ENCODE measurements at places on chromosomes 12 and 14.

DNA sequence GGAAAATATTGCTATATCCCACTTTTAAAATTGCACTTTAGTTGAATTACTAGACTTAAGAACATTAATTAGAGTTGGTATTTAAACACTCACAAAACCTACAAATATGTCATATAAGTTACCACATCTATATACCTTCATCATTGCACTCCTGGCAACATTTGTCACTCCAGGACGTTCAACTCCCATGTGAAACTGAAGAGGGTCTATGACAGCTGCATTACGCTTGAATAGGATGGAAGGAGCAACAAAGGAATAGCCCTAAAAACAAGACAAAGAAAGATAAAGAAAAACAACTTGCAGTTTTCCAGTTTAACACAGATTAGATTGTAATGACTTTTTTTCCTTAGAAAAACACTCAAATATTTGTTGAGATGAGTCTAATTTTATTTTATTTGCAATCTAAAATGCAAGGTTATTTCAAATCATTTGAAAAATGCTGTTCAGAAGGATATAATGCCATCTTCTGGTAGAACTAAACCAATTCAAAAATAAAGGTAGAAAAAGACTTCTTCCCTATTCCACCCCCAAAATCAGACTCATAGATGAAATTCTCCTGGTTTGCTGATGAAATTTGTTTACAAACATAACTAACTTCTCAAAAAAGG lies 84.3 kb upstream of the TTC7B start:
- DNase-seq, result no peak

GRCh38 chr14:84065811-84066210 lies 1464.1 kb upstream of the FLRT2 start:
- DNase-seq, result no peak

GRCh38 chr12:12997156-12997555 lies 2.9 kb downstream of the HEBP1 start:
- DNase-seq, result no peak

DNA sequence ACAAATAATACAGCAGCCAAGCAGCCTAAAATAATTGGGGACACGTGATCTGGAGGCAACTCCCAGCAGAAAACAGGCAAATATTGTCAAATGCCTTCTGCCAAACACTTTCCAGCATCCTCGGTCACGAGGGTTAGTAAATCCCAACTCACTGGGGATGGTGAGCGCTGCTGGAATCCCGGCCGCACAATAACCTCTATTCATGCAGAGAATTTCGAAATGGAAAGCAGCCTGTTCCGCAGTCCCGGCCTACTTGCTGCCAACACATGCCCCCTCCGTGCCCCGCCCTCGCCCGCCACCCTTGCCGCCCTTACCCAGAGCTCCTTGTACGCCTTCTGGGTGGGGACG lies 62.2 kb downstream of the RFX4 start:
- no peak for DNase-seq

- no peak for DNase-seq
Measured at GRCh38 chr12:108702595-108703320, 28.6 kb downstream of the CORO1C start.

DNA sequence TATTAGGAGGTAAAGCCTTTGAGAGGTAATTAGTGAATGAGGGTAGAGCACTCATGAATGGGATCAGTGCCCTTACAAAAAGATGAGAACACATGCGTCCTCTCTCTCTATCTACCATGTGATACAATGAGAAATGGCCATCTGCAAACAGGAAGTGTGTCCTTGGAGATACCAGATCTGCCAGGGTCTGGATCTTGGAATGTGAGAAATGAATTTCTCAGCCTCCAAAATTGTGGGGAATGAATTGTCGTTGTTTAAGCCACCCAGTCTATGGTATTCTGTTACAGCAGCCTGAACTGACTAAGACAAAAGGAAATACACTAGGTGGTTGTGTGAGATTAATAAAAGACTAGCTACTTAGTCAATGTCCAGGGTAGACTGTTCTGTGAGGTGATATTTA lies 366.6 kb downstream of the NELL2 start:
- DNase-seq, result no peak
